ENCODE measurements at places on chromosomes 1 and 21.

GRCh38 chr1:67175530-67176087 lies 9.4 kb downstream of the IL23R start:
- DNase-seq, result no peak

DNA sequence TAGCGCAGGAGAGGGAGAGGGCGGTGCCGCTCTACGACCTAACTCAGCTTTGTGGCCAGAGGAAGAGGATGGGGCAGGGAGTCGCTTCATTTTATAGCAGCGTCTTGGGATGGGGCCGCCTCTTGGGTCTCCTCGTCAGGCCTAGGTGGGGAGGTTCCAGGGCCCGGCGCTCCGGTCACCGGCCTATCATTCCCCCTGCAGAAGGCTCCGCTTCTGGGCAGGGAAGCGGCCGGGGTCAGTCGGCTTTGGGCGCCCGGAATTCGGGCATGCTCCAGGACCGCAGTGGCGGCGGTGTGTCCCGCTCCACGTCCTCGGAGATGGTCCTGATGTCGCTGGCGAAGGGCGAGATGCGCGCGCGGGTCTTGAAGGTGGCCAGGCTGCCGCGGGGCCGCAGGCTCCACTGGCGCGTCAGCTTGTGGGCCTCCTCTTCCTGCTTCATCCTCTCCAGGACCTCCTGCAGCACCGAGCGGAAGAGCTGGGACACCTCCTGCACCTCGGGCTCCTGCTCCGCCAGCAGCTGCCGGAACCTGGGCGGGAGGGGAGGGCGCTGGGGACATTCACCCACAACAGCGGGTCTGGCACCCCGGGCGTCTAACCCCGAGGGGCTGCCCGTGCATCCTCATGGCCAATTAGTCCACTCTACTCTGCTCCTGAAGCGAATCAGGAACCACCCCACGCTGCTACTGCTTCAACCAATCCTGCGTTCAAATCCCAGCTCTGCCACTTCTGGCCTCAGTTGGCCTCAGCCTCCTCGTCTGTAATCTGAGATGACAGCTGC lies 13.0 kb downstream of the RD3 start:
- DNase-seq, result no peak

GRCh38 chr1:98304888-98305287 lies 356.6 kb upstream of the SNX7 start:
- DNase-seq, result no peak

DNA sequence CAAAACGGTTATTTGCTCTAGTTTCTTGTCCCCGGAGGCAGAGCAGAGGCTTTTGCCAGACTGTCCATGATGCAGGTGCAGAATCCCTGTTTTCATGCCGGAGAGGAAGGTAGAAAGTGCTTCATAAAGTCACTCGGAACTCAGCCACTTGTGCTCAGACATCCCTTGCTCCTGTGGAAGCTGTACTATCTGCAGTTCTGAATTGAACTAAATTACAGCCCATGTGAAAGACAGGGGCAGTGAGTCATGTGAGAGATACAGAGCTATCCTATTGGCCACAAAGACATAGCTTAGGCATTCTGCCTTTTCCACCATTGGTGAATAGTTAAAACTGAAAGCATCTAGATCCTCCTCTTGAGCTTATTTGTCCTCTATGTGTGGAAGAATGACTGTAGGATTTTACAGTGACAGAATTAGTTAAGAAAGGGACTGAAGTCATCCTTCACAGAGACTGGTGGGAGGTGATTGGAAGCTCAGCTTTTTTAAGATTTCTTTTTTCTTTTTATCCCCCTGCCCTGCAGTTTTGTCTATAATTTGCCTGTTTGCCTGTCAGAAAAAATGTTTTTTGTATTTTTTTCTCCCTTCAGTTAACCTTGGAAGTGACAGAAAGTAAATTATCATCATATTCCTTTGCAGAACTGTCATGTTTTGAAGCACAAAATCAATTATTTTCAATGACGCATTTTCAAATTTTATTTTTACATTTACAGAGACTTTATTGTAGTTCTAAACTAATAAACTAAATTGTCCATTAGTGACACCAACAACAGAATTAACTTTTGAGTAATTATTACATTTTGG lies 298.6 kb downstream of the PTPRC start:
- peak; percentile 96 for DNase-seq

DNA sequence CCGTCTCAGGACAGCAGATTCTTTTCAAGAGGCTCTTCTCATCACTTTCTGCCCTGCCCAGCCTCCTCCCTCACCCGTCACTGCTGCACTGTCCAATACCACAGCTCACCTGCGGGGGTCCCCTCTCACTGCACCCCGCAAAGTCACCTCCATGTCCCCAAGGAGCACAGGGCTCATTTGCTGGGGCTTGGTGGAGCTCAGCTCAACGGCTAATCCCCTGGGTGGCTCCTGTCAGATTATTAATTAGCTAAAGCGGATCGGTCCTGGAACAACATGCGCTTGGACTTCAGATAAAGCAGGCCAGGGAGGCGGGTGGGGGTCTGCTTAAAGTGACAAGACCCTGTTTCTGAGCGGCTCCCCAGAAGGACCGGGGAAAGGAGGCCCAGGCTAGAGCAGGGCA lies 43.1 kb downstream of the CASZ1 start:
- no peak for DNase-seq

GRCh38 chr1:246638941-246639655 lies 72.8 kb downstream of the CNST start:
- no peak for DNase-seq

DNA sequence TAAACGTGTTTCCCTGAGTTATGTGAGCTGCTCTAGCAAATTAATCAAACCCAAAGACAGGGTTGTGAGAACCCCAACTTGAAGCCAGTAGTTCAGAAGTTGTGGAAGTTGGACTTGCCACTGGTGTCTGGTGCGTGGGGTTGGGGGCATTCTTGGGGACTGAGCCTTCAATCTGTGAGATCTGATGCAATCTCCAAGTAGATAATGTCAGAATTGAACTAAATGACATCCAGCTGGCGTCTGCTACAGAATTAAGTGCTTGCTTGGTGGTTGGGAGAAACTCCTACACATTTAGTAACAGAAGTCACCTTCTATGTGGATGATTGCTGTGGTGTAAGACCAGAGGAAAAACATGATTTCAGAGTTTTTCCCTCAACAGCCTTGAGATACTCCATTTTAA lies 207.4 kb downstream of the FGGY start:
- no peak for DNase-seq

DNA sequence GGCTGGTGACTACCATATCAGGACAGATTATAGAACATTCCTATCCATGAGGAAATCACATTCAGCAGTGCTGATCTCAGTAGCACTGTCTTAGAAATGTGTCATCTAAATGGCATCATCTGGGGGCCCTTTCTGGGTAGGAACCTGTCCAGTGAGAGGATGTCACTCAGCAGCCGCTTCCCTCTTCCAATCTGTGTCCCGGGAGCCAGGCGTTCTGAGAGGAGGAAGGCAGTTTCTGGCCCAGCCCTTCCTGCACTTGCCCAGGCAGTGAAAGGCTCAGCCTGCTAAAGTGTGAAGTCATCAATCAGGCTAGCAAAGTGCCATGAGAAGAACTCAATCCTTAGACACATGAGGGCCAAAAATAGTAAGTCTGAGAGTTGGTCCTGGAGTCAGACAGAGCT lies 25.6 kb downstream of the RAB4A start:
- DNase-seq, result peak; percentile 41

GRCh38 chr21:41817228-41817627 lies 50.4 kb upstream of the RIPK4 start:
- peak; percentile 78 for DNase-seq

DNA sequence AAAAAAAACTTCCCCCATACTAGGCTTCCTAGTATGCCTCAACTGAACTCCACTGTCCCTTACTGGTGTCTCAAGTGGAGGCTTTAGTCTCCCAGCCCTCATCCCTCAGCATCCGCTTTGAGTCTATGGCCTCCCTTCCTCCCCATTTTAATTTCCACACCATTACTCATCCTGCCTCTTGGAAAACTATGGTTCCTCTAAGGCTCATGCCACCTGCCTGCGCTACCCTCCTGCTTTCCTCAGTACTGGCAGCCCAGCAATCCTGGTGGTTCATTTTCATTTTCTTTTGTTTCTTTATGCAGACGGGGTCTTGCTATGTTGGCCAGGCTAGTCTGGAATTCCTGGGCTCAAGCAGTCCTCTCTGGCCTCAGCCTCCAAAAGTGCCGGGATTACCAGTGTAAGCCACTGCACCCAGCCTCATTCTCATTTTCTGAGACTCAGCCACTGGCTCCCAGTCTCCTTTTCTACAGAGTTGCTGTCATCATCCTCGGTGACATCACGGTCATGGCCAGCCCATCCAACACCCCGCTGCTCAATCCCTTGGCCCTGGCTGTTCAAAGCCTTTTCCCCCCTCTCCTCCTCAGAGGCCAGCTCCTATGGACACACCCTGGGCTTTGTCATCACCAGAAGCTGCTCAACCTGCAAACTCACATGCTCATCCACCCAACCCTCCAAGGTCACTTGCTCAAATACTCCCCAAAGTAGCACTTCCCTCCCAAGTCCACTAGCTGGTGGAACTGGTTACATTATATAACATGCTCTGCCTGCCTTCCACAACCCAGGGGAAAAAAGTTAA lies 2.3 kb upstream of the PMVK start:
- DNase-seq, result no peak

DNA sequence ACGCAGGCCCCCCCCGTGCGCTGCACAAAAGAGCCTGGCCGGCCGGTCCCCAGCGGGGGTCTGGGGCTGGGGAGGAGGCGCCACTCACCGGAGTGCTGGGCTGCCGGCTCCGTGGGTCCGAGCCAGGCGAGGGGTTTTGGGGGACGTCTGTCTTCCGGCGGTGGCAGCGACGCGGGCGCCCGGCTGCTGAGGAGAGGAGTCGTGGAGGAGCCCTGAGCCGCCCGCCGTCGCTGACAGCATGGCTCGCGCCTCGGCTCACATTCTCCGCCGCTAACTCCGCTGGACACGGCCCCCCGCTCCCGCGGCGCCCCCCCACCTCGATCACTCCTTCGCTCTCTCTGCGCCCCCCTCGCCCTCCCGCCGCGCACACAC lies 649 bp downstream of the AHDC1 start:
- no peak for DNase-seq

DNA sequence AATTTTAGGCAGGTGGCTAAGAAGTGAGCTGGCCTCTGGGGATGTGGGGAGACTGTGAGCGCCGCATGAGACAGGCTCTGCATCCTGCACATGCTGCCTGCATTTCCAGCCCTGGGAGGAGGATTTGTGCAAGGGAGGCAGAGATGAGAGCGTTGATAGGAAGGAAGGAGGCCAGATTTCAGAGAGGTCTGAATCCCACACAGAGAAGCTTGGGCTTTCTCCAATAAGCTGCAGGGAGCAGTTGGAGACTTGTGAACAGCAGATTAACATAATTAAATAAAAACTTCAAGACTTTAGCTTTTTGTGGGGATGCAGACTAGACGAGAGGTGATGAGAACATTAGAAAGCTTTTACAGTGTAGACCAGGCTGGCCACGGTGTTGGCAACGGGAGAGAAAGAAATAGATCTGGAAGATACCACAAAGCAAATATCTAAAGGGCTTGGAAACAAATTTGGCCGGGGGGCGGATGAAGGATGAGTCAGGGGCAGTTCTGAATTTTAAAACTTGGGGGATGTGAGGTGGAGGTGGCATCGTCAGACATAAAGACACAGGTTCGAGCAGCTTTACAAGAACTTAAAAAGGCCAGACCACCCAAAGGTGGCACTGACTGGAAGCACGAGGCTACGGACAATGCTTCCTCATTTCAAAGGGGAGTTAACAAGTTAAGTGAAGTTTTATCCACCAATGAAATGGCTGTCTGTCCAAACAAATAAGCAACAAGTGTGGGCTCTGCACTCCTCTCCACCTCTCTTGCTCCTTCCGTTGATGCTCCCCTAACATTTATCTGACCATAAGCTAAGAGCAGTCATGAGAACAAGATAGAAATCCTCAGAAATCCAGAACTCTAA lies 57.0 kb downstream of the HIVEP3 start:
- DNase-seq, result peak; percentile 31
